ENCODE measurements at places on chromosomes 6 and 20. TPM values are rescaled to one million over a fixed set of nuclear protein-coding genes. Genes with fewer than 3 reads are reported as not detected.

PSMB8 gene
- total RNA-seq, result 90.0 TPM

- no peak for DNase-seq
Observed at GRCh38 chr6:100230953-100231316, 233.8 kb downstream of the SIM1 start.

GRCh38 chr6:14317387-14317970 lies 199.9 kb downstream of the CD83 start:
- no peak for DNase-seq

XKR7 gene
- total RNA-seq, result not detected

NTSR1 gene
- total RNA-seq, result not detected

- no peak for DNase-seq
Observed at GRCh38 chr20:57405236-57406016, 14.2 kb downstream of the RBM38 start.

- no peak for DNase-seq
Observed at GRCh38 chr20:16432466-16433292, 140.6 kb downstream of the KIF16B start.

DNA sequence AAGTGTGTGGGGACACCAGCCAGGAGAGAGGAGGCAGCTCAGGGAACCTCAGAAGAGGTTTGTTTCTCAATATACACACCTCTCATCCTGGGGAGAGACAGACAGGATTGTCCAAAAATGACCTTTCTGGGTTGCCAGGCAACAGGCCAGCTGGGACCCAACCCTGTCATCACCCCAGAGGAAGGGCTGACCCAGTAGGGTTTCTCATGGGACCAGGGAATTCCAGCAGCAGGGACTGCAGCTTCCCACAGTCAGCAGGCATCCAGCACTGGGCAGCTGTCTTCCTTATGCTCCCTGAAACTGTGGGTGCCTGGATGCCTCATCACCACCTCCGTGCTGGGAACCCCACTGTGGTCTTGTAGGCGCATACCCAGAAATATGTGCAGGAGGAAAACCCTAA lies 1.3 kb downstream of the C20orf202 start:
- DNase-seq, result no peak

DNA sequence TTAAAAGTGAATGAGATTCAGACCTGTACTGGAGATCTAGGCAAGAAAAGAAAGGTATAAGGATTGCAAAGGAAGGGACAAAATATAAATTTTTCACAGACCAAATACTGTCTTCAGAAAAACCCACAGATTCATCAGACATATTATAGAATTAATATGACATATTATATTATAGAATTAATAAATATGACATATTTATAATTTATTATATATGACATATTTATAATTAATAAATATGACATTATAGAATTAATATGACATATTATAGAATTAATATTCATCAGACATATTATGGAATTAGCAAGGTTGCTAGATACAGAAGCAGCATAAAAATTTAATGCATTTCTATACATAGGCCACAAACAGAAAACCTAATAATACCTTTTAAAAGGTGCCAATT lies 44.7 kb upstream of the GNRH2 start:
- DNase-seq, result no peak

DNA sequence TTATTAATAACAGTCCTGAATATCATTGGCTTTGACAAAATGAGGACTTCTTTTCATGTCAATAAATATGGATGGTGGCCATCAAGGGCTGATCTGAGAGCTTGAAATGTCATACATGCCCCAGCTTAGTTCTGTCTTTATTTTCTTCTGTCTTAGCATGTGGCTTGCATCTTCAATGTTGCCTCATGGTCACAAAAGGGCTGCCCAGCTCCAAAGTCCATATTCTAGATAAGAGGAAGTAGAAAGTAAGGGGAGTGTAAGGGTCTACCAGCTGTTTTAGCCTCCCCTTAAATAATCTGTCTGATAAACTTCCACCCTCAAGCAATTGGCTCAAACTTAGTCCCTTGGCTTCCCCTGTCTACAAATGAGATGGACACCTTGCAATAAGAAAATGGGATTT lies 14.2 kb downstream of the BTN2A1 start:
- no peak for DNase-seq

GRCh38 chr6:139115989-139116758 lies 18.7 kb upstream of the HECA start:
- no peak for DNase-seq

- DNase-seq, result no peak
Observed at GRCh38 chr6:41645007-41645618, 6.8 kb downstream of the MDFI start.

GRCh38 chr20:8221887-8222419 lies 89.9 kb downstream of the PLCB1 start:
- no peak for DNase-seq

- DNase-seq, result no peak
Observed at GRCh38 chr6:44261581-44261980, 3.8 kb downstream of the NFKBIE start.

ANKEF1 gene
- total RNA-seq, result 4.2 TPM

- DNase-seq, result no peak
Observed at GRCh38 chr6:7419065-7419464, 29.5 kb downstream of the RIOK1 start.

UTRN gene
- total RNA-seq, result 135 TPM

GRCh38 chr20:20782231-20782630 lies 69.8 kb upstream of the RALGAPA2 start:
- no peak for DNase-seq

EYA4 gene
- total RNA-seq, result 1.3 TPM

GRCh38 chr6:41656002-41656691 lies 17.9 kb downstream of the MDFI start:
- DNase-seq, result no peak

MTCH1 gene
- 164 TPM for total RNA-seq

GRCh38 chr6:40986364-40986763 lies 52.7 kb downstream of the UNC5CL start:
- no peak for DNase-seq

DNA sequence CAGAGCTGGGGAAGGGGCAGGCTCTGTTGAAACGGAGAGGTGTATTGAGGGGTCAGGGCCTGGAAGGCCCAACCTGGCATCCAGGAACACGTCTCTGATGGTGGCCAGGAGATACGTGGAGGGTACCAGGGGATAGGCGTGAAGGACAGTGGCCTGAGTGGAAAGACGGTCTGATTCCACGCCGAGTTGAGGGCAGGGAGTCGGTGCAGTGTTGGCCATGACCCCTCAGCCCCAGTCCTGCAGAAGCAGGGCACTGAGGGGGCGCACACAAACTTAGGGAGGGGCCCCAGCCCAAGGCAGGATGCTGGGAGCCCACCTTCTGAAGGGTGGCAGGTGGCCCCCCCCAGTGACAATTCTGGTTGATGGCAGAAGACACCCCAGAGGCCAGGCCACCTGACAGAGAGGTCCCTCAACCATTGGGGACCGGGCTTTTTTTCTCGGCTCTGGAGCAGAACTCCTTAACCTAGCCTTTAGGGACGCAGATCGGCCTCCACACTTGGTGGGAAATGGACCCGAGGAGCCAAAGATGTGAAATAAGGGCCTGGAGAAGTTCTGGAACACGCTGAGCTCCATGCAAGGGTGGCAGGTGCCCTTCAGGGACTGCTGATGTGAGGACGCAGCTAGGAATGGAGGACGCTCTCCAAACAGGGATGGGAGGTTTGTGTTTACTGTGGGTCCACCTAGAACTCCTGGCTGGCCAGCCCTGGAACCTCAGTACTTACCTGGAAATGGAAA lies 91.0 kb downstream of the TMEM242 start:
- no peak for DNase-seq

GRCh38 chr20:45037050-45037449 lies 63.9 kb downstream of the KCNS1 start:
- DNase-seq, result no peak

GRCh38 chr6:154428897-154429296 lies 72.3 kb upstream of the IPCEF1 start:
- no peak for DNase-seq

PRPH2 gene
- total RNA-seq, result 0.67 TPM

GRCh38 chr20:2795451-2795850 lies 5.0 kb downstream of the CPXM1 start:
- DNase-seq, result no peak

BMP5 gene
- 6.0 TPM for total RNA-seq

Data from Peyer's patch (tissue), 4 donors.